ENCODE measurements at places on chromosomes 4 and X.

GRCh38 chrX:39499996-39500395 is 597.8 kb downstream of the BCOR start:
- DNase-seq = no peak

DNA sequence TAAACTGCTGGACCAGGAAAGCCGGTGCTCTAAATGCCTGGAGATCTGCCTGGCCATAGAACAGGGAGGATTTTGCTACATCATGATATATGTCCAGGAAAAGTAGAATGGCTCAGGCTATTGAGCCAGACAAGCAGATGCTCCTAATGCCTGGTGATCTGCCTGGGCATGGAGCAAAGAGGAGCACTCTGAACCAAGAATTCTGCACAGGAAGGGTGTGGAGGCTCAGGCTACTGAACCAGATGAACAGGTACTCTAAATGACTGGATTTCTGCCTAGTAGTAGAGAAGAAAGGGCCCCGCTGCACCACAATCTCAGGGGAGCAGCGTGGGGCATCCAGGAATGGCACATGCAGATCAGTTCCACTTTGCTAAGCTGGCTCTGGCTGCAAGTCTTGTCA is 607.9 kb downstream of the ANKRD50 start:
- DNase-seq = no peak

- DNase-seq = no peak
Measured at GRCh38 chrX:125757794-125758564, 408.1 kb downstream of the DCAF12L2 start.

- no peak for DNase-seq
Measured at GRCh38 chr4:30802622-30803323, 82.6 kb downstream of the PCDH7 start.

DNA sequence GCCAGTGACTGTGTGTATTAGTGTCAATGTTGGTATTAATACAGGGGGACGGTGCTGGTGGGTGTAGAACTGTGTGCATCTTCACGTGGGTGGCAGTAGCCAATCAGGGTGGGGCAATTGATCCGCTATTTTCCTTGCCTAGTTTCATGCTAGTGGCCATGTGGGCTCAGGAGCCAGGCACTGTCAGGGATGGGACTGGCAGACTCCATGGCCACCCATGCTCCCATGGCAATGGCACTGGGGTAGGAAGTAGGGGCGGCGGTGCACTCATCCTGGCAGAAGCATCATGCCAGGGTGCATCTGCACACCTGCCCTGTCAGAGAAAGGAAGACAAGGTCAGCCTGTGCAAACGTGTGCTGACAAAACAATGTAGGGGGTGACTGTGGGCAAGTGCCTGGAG is 122.1 kb upstream of the MAGEC2 start:
- DNase-seq = no peak

GRCh38 chr4:40316333-40316781 is 18.8 kb upstream of the CHRNA9 start:
- DNase-seq = no peak

GRCh38 chr4:150006197-150006596 is 72.0 kb upstream of the DCLK2 start:
- no peak for DNase-seq

DNA sequence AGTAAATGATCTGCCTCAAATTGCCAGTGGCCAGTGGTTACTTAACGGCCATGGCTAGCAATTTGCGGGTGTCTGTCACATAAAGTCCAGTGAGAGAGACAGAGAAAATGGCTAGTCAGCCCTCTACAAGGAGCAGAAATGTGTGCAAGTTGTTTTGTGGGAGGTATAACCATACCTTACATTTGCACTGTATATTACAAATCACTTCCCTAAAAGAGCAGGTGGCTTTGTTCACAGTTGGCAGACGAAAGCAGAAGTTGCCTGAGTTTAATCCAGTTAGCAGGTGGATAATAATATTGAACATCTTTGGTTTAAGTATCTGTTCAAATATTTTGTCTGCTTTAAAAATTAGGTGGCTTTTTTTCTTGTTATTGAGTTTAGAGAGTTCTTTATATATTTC is 15.6 kb downstream of the SRPX start:
- DNase-seq = no peak

- no peak for DNase-seq
Measured at GRCh38 chr4:165872461-165873297, at the start of gene TLL1. TLL1 (plus strand) TSS chr4:165873237; CDS start chr4:165873905, 668 bp downstream.

DNA sequence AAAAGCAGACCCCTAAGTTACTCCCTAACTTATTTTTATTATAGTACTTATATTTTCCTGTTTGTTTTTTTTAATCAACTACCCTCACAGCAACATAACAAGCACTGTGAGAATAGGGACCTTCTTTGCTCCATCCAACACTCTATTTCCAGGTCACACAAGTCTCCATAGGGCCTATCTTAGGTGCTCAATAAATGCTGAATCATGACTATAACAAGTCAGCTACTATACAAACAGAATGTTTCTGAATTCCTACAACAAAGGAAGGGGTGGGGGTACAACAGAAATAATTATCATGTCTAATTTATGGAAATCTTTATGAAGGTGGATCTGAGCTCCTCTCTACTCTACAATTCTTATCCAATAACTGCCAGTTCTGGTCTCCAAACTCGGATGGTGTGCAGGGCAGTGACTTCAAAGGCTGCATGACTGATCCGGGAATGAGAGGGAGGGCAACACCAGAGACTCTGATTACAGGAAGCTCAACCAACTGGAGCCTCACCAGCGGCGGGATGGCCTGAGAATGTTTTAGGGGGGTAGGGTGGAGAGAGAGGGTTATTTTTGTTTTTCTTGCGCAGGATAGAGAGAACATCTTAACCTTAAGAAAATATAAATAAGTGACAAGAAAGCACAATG is 71.1 kb downstream of the HADH start:
- no peak for DNase-seq

DNA sequence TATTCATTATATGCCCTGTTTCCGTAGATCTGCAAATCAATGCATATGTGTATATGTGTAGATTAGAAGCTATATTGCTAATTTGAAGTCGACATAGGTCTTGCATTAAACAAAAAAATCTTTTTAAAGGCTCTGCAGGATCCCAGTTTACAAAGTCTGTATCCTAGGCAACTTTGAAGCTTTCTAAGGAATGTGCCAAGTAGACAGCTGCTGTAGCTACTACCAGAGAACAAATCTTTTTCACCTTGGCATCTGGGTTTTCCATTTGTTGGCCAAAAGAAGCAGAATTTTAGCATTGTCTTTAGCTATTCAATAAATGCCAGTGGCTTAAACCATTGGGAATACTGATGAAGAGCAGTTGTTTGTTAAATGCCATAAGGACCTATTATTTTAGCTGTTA is 88.0 kb downstream of the NAA11 start:
- no peak for DNase-seq

- no peak for DNase-seq
Measured at GRCh38 chrX:68490644-68491043, 8.2 kb upstream of the YIPF6 start.

- DNase-seq = no peak
Measured at GRCh38 chr4:98522636-98523395, 135.6 kb downstream of the TSPAN5 start.

DNA sequence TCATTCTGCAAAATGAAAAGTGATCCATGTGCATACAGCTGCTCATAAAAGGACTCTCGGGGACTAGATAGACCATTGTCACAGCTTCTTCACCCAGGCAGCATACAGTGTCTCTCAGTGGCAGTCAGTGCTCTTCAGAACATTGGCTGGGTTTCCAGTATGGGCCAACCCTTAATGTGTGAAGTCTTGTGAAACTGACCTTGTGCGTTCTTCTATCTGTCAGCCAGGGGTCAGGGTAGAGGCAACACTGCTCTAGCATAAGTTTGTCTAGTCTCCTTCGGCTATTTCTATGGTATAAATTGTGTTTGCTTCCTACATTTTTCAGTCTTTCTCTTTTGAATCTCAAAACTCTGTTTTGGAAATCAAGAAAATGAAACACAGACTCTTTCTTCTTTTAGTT is 37.0 kb upstream of the SMIM31 start:
- peak; percentile 16 for DNase-seq

DNA sequence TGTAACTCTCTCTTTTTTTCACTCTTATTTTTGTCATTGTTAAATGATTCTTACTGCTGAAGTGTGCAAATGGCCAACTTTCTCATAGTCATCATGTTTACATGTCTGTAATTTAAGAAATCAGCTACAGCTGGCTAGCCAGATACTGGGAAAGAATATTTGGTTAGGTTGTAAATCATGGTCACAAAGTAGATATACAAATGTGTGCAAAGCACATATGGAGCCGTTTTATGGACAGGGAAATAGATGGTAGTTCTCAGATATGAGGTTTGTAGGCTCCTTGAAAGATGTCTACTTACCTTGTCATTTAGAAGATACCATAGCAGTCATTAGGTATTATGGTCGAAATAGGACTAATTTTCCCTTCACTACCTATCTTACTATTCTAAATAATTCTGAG is 430.4 kb downstream of the ADGRL3 start:
- DNase-seq = no peak

- no peak for DNase-seq
Measured at GRCh38 chr4:174635732-174636131, 113.4 kb upstream of the HPGD start.

DNA sequence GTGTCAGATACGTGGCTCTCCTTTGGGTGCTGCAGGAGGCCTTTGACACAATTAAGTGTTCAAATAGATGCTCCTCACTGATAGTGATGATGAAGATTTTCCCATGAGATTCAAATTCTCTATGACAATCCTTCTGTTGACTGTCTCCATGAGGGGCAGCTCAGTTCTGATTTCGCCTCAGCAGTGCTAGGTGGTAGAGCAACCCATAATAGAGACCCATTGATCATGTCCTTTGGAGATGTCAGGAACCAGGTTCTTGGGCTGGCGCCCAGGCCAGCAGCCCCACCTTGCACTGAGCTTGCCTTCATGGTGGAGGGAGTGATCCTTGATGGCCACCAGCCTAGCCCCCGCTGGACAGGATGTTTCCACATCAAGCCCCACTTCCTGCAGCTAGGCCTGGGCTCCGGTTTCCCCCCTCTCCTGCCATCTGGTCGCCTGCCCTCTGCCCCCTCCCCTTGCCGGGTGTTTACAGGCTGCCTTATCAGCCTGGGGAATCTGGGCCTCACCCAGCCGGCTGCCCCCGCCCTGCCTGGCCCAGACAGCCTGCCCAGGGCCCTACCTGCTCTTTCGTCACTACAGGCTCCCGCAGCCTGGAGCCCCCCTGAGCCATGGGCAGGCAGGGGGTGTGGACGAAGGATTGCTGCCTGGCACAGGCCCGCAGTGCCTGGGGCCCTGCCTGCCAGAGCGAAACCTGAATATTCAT is 12.6 kb downstream of the ELF4 start:
- DNase-seq = no peak

- DNase-seq = no peak
Measured at GRCh38 chrX:108001218-108001814, 19.1 kb upstream of the TEX13B start.

DNA sequence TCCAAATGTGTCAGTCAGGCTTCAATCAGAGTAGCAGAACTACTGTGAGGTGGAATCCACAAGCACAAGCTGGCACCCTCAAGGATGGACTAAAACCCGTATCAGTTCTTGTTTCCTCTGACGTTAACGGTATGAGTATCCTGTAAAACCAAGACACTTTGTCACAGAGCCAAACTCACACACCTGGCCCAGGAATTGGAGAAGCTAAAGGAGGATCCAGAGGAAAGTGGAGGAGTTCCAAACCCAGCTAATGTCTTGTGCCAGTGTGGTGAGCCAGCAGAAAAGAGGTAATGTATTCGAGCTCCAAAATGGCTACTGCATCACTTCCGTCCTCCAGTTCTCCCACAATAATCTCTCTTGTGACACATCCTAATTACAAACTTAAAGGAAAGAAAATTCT is 44.7 kb downstream of the ATP1B4 start:
- no peak for DNase-seq

GRCh38 chr4:159497936-159498335 is 395.1 kb downstream of the RAPGEF2 start:
- DNase-seq = no peak

GRCh38 chr4:138348055-138348454 is 105.9 kb upstream of the SLC7A11 start:
- no peak for DNase-seq

DNA sequence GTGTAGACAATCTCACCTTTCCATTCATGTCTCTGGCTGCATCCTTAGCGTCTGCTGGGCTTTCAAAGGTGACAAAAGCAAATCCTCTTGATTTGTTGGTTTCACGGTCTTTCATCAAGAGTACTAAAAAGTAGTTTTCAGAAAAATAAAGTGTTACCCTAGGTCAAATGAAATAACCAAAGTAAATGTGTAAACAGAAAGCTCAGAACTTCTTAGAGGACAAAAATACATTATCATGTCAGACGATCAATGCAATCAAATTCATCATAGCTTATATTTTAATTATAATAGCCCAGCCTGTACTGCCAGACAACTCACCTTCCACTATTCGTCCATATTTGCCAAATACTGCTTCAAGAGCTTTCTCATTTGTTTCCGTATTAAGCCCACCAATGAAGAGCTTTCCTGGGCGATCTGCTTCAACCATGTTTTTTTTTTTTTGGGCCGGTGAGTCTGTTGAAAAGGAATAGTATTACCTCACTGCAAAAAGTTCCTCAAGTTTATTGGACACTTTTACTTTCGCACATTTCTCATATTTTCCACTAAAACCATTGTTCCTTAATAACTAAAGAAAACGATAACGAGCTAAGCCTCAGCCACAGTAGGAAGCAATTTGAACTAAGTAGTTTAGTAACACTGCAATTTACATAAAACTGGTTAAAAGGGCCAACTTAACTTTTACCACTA is 1.4 kb downstream of the RBMX start:
- no peak for DNase-seq

DNA sequence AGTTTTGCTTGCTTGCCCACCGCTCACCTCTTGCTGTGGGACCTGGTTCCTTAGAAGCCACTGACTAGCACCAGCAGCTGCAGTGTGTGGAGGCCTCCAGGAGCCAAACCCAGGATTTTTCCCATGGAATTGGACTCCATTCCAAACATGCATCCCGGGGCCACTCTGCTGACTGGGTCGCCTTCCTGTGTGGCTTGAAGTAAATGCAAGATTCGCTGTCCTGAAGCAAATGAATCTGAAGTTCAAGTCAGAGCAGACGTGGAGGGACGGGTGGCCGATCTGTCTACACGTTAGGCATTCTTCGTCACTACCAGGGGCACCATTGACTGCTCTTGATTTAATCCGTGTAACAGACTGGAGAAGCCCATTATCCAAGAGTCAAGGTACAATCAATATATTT is 109.0 kb downstream of the SHOX start:
- DNase-seq = no peak

GRCh38 chrX:130084631-130085237 is 25.6 kb downstream of the ELF4 start:
- DNase-seq = no peak

DNA sequence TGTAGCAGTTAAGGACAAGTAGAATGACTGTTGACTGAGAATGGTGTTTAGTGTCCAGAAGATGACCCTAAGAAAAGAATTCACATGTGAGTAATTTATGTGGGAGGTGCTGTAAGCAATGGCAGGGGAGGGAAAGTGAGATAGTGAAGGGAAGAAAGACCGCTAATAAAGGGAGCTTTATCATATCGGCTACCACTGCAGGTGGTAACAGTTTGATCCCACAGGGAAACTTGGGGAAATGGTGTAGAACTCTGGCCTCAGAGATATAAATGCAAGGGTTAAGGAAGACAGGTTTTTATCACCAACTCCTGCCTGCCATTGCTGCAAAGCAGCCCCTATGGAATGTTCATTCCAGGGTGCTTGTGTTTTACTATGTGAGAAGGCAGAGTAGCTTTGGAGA is 489.6 kb downstream of the STPG2 start:
- DNase-seq = no peak

All from iPS DF 6.9 (cell line).